RWPE2 (cell line): ENCODE measurements at places on chromosomes 2 and 18.

GRCh38 chr2:143779021-143779420 is 649.8 kb downstream of the ARHGAP15 start:
- H3K27ac ChIP-seq, result no peak overlapping the region
- no peak for DNase-seq
- H3K36me3 ChIP-seq, result no peaks in the 10 kb centered on the region
- no peaks in the 10 kb centered on the region for H3K27me3 ChIP-seq

- no peak overlapping the region for H3K27ac ChIP-seq
- H3K36me3 ChIP-seq, result no peaks in the 10 kb centered on the region
- H3K27me3 ChIP-seq, result peaks cover 16% of the 10 kb centered on the region
- DNase-seq, result no peak
- no peak overlapping the region for H3K4me3 ChIP-seq
- H3K4me1 ChIP-seq, result no peaks in the 10 kb centered on the region
Measured at GRCh38 chr2:232465061-232465460, 9.1 kb downstream of the ALPI start.

DNA sequence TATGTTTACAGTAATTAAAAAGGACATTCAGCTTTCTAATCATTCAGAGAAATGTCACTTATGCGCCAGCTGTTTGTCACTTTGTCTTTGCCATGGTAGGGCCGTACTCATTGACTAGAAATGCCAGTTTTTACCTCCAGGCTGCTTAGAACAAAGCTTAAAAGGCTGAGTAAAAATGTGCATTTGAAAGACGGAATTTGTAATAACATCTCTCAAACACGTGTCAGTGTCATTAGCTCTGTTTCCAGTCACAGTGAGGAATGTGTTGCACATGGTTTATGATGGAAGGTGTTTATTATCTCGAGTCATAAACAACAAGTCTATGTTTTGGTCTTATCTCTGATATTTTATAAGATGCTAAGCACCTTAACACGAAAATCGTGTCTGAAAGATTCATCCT is 118.2 kb downstream of the SNTG2 start:
- H3K36me3 ChIP-seq, result no peaks in the 10 kb centered on the region
- DNase-seq, result no peak
- no peaks in the 10 kb centered on the region for H3K4me1 ChIP-seq
- no peak overlapping the region for H3K27ac ChIP-seq
- H3K4me3 ChIP-seq, result no peak overlapping the region

DNA sequence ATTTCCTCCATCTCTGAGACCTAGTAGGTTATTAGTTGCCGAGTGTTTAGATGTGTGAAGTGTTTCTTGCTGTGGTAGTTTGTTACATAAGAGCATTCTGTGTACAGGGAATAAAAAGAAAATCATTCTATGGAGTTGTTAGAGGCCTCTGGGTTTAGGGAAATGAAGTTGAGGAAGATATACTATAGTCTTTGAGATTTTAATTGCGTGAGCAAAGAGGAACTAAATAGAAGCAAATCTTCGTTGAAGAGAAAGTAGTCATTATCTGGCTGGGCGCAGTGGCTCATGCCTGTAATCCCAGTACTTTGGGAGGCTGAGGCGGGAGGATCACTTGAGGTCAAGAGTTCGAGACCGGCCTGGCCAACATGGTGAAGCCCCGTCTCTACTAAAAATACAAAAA is 19.0 kb downstream of the USP39 start:
- no peak for DNase-seq
- H3K27me3 ChIP-seq, result no peaks in the 10 kb centered on the region
- no peak overlapping the region for H3K4me3 ChIP-seq
- H3K36me3 ChIP-seq, result peaks cover 96% of the 10 kb centered on the region

GRCh38 chr2:237865623-237866041 is 6.2 kb downstream of the RAMP1 start:
- DNase-seq, result no peak
- H3K27me3 ChIP-seq, result no peaks in the 10 kb centered on the region
- H3K4me3 ChIP-seq, result no peak overlapping the region
- H3K4me1 ChIP-seq, result peaks cover 24% of the 10 kb centered on the region
